NT2/D1 (cell line): ENCODE measurements at places on chromosomes 16 and 17.

DNA sequence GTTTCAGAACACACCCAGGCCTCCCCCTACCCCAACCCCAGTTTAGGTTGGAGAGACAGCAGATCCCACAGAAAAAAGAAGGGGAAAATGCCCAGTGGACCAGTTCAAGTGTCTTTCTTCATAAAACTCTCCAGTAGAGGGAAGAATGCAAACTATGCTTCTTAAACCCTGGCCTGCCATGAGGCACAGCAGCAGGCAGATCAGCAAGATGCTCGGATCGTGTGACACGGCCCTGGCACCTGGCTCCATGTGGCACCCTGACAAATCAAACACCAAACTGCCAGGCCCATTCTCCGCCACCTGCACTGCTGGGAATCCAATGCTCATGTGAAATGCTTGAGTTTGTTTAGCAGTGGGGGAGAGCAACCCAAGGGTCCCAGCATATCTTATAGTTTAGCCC, 166.8 kb downstream of the SOX9 start:
- no peak for DNase-seq

DNA sequence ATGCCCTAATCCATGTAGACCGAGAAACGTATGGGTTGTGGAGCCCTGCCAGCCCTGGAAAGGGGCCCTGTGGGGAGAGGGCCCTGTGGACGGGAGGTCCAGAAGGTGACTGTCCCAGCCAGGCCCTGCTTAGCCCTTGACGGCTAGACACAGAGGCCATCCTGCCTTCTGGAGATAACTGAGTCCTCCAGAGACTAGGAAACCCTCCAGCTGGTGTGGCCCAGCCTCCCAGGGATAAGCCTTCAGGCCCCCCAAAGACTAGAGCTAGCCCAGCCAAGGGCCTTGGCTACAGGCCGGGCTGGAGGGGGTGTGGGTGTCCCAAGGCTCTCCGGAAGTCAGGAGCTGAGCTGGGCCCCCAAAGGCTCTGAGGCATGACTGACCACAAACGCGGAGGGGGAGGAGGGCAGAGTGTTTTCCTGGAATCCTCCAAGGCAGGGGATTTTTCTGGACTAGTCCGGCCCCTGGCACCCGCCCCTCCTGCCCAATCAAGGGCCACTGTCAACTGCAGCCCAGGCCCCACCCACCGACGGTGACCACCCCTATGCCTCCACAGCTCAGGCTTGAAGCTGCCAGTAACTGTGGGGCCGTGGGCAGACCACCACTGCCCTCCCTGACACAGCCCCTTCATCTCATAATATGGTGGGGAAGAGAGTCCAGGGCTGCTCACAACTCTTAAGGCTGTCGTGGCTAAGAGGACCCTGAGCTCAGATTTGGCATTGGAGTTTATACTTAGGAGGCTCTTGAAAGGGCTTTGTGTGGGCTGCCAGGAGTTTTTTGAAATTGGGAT, 885 bp upstream of the VASN start:
- DNase-seq = no peak

- DNase-seq = peak; percentile 71
Observed at GRCh38 chr17:57649731-57650484, 95.2 kb downstream of the CCDC182 start.

GRCh38 chr17:49776551-49777300, 11.8 kb upstream of the KAT7 start:
- DNase-seq = no peak

DNA sequence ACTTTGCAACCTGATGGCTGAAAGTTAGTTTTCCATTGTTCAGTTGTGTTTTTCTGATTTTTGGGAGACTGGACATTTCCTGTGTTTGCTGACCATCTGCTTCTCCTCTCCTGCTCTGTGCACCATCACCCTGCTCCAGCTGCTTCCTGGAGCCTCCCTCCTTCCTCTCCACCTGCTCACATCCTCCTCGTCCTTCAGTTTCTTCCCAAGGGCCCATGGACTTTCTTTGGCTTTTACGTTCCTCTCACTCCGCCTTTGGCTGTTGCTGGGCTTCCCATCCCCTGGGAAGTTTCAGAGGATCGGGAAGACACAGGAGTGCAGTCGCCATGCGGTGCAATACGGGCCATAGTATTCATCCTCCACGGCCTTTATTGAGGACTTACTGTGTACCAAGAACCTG, 61.6 kb downstream of the TNFRSF13B start:
- DNase-seq = no peak

DNA sequence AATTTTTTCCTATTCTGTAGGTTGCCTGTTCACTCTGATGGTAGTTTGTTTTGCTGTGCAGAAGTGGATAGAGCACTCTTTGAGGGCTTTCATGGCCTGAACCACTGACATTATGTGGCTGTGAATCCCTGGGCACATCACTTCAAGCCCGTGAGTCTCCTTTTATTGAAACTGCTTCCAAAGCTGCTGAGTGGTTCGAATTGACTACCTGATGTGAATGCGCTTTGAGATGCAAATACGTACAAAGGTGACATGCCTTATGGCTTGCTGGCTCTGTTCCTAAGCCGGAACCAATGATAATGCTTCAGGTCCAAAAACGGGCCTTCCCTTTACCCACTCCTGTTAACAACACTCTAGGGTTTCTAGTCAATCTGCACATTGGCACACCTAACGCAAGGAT, 34.3 kb downstream of the ASPA start:
- no peak for DNase-seq

GRCh38 chr17:68695659-68696058, 94.5 kb upstream of the FAM20A start:
- DNase-seq = no peak

DNA sequence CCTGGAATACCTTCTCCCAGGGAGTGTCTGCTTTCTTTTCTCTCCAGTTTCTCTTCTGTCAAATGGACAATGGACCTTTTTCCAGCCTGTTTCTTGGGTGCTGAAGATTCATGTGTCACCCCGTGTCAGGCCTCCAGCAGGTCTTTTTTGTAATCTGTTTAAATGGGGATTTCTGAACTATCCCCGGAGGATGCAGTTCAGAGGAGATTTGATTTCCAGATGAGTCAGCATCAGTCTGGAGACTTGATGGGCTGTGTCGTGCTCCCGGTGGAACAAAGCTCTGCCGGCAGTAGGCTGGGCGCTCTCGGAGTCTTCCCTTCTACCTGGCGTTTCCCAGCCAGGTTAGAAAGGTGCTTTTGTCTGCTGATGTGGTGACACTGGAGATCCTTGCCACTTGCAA, 440.6 kb downstream of the HS3ST3B1 start:
- DNase-seq = no peak

GRCh38 chr16:85123891-85124635, 11.8 kb upstream of the CIBAR2 start:
- peak; percentile 51 for DNase-seq

GRCh38 chr16:85935391-85935973, 36.5 kb downstream of the IRF8 start:
- DNase-seq = no peak

GRCh38 chr16:80619824-80620223, 79.0 kb downstream of the DYNLRB2 start:
- DNase-seq = no peak

GRCh38 chr17:34990921-34991365, 10.6 kb downstream of the LIG3 start:
- no peak for DNase-seq

DNA sequence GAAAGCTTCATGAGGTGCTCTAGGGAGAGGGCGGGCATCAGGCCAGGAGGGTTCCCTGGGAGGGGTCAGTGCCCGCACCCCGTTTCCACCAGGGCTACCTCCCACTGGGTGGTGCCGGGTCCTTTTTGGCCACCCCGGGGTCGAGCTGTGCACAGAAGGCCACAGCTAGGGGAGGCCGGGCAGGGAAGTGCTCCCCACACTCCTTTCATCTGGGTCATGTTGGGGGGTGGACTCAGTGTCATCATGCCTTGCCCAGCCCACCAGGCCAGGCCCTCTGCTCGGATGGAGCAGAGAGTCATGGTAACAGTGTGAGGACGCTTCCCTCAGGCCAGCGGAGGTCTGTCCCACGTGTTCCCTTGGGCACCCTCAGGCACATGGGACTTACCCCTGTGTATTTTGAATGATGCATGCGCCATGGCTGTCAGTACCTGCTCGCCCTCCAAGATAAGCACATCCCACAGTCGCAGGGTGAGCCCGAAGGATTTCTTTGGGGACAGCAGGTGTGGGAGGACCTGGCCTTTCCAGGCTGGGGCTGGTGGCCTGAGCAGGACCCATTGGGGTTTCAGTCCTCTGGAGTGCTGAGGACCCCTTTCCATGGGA, 46.4 kb downstream of the TNFRSF13B start:
- no peak for DNase-seq

- no peak for DNase-seq
Observed at GRCh38 chr17:1022278-1023024, 25.5 kb downstream of the TIMM22 start.

DNA sequence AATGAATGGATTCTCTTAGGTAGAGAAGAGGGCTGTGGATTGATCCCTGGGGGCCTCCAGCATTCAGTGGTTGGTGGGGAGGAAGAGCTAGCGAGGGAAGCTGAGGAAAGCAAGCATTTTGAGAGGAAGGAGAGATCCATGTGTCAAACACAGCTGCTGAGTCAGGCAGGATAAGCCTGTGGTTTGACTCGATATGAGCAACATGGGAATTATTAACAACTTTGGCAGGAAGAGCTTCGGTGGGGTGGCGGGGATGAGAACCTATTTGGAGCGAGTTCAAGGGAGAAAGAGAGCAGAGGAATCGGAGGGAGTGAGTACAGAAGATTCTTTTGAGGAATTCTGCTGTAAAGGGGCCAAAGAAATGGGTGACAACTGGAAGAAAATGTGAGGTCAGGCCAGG, 59.5 kb upstream of the CDC42EP4 start:
- DNase-seq = no peak

DNA sequence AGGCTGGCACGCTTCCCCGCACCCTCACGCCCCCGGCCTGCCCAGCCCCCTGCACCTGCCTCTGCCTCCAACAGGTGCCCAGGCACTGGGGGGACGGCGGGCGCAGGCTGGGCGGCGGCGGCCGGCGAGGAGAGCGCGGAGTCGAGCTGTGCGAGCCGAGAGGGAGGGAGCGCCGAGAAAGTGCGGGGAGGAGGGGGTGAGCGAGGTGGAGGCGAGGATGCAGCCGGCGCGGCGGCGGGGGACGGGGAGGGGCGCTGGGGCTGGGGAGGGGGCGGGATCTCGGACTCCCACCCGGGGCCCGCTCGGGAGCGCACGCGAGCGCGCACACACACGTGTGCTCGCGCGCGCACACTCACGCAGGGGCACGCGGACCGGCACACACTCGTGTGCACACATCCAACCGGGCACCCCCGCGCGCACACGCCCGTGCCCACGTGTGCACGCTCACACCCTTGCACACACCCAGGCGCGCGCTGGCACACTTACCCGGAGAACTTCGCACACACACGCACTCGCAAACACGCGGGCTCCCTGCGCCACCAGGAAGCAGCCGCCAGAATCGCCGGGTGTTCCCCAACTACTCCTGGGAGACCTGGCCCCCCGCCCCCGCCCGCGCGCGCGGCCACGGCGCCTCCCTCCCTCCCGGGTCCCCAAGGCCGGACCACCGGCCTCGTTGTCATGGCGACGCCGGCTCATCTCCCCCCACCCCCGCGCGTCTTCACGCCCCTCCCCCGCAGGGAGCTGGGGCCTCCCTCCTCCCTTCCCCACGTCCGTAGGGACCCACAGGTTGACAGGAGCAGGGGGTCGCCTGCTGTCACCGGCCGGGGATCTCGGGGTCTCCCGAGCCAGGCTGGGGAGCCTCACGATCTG, at the start of gene DOC2A:
TSS of gene DOC2A (minus strand) at position 184 of the 870 bp plus-strand sequence. CDS start 805 bp downstream, outside the sequence.
- no peak for DNase-seq

DNA sequence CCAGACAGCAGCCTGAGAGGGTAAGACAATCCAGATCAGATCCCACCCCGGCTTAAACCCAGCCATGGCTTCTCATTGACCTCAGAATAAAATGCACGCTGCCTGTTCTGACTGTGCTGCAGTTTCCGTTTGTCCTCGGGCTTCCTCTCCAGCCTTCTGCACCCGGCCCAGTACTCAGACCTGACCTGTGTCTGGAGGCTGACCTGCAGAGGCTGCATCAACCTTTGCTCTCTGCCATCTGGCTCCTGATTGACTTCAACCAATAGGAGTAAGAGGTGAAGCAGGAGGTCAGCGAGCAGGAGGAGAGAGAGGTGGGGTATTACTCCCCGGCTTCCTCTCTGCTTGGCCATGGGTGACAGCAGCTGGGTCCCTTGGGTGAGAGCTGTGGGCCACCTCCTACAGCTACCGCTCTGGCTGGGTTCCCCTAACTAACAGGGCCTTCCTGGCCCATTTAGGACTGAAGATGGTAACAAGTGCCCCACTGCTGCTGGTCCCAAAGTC, 46.7 kb downstream of the C16orf82 start:
- DNase-seq = no peak

DNA sequence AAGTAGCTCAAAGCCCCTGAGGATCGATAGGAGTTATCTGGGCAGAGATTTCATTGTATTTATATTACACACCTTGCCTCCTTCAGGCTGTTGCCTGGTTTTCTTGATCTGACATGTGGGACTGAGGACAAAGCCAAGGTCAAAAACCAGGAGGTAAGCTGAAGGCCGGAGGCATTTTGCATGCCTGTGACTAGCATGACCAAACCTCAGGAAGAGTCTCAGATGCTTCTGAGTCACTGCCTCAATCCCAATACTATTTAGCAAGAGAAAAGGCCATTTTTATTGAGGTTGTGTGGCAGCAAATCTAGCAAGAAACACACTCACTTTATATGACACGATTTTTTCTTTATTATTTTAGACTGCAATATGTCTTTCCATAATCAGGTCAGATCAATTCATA, 968.1 kb downstream of the CDH11 start:
- no peak for DNase-seq

- DNase-seq = no peak
Observed at GRCh38 chr17:17064322-17064721, 22.1 kb downstream of the MPRIP start.

DNA sequence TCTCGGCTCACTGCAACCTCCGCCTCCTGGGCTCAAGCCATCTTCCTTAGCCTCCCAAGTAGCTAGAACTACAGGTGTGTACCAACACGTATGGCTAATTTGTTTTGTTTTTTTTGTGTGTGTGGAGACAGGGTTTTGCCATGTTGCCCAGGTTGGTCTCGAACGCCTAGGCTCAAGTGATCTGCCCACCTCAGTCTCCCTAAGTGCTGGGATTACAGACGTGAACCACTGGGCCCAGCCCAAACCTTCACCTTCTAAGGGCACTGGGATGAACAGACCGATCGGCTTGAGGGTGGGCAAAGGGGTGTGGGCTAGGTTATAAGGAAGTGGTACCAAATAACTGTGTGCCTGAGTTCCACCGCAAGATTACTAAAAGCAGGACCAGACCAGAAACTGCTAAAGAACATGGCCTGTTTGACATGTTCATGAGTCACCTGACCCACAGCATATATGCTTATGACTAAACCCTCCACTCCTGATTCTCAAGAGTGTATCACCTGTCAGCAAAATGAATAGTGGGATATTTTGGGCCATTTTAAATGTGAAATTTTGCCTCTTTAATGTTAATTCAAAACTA, 8.1 kb downstream of the TMEM97 start:
- DNase-seq = no peak

- peak; percentile 67 for DNase-seq
Observed at GRCh38 chr17:48593840-48594537, 410 bp upstream of the HOXB5 start.

GRCh38 chr17:71438631-71439146, 682.1 kb upstream of the SOX9 start:
- no peak for DNase-seq
